CD8-positive, alpha-beta T cell (primary cell): ENCODE measurements at places on chromosomes 6 and 20. TPM values are rescaled to one million over a fixed set of nuclear protein-coding genes. Genes with fewer than 3 reads are reported as not detected.

The PDYN gene
- total RNA-seq = not detected

DNA sequence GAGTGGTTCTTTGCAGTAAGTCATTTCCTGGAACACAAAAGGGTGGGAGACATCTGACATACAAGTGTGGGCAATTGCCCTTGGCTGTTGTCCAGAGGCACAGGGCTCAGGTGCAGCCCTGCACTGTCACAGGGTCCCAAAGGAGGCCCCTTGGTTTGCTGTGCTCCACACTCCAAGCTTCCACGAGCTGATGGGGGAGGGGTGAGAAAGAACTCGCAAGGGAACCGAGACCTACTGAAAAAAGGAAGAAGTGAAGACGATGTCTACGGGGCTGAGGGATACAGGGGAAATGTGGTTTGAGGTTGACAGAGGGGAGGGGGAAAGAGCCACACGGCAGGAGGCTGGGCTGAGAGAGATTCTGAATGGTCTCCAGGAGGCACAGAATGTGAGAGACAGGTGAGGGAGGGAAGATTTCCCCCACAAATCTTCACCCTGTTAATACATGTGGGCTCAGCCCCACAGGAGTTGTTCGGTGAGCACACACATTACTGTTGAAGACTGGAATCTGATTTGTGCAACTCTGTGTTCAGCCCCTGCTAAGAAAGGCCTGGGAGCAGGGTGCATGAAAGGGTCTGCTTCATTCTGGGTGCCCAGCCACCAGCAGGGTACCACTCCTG lies 123.4 kb downstream of the LY86 start:
- no peak for DNase-seq

DNA sequence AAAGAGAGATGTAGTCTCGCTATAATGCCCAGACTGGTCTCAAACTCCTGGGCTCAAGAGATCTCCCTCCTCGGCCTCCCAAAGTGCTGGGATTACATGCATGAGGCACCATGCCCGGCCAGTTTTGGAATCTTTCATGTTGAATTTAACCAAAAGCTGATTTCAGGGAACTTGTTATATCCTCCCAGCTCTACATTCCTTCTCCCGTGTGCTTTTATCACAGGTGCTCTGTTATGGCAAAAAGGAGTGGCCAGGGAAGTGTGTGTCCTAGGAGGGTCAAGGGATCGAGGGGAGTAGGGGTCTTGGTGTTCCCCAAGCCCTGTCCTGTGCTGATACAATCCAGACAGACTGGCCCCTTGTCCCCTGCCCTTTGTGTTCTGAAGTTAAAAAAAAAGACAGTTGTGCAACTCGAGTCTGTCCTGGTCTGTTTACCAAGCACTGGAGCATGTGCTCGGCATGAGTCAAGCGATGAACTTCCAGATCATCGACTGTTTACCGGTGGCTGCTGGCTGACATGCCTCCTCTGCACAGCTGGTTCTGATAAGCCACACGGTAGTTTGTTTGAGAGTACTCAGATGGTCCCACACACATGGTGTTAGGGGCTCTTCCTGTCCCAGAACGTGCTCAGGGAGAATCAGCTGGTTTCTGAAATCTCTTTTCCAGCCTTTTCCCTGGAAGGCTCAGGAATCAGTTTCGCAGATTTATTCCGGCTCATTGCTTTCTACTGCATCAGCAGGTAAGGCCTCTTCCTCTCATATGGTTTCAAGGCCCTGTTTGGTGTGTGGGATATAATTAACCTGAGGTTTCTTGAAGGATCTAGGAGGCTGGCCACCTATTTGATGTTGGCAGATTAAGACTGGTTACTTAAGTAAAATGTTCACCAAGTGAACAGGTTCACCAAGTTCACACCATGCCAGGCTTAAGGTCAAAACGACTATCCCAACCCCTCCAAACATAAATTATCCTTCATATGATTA lies 52.6 kb upstream of the NAA20 start:
- no peak for DNase-seq

DNA sequence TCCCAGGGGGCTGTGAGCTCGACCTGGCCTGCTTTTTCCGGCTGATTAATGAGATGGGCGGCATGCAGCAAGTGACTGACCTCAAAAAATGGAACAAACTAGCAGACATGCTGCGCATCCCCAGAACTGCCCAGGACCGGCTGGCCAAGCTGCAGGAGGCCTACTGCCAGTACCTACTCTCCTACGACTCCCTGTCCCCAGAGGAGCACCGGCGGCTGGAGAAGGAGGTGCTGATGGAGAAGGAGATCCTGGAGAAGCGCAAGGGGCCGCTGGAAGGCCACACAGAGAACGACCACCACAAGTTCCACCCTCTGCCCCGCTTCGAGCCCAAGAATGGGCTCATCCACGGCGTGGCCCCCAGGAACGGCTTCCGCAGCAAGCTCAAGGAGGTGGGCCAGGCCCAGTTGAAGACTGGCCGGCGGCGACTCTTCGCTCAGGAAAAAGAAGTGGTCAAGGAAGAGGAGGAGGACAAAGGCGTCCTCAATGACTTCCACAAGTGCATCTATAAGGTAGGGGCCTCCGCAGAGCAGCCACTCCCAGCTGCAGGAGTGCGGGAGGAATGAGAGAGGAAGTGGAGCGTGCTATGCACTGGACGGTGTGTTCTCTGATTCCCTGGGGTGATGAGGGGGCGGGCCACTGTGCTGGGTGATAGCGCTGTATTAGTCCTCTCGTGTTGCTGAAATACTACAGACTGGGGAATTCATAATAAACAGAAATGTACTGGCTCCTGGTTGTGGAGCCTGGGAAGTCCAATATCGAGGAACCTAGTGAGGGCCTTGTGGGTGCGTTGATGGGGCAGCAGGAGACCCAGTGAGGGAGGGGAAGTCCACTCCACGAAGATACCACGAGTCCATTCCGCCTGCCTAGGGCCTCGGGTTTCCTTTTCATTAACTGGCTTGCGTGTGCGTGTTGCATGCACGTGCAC lies 161.7 kb downstream of the DTNBP1 start:
- no peak for DNase-seq

The RUNX2 gene
- total RNA-seq = 13.8 TPM

DNA sequence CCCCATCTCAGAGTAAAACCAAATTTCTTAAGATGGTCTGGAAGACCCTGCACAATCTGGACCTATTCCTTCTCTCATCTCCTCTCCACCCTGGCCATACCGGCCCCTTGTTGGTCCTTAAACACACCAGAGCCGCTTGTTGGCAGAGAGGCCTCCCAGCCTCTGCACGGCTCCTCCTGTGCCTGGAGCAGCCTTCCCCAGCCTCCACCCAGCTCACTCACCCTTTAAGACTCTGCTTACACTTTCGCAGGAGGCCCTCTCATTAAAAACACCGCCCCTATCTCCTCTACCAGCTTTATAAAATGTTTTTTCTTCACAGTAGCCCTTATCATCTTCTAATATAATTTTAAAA lies 49.8 kb downstream of the BANF2 start:
- no peak for DNase-seq

The MROH8 gene
- 0.60 TPM for total RNA-seq
